ENCODE measurements at places on chromosomes 11 and 22. TPM values are rescaled to one million over a fixed set of nuclear protein-coding genes. Genes with fewer than 3 reads are reported as not detected.

Gene P2RY2
- 2.4 TPM for total RNA-seq

Gene OR51B5
- 0.31 TPM for total RNA-seq

Gene PTGDR2
- total RNA-seq, result 0.52 TPM

Gene TCN2
- total RNA-seq, result 8.7 TPM

Gene KCNQ1OT1
- total RNA-seq, result 0.31 TPM

Gene SCO2
- 33.8 TPM for total RNA-seq

Gene MMP11
- 0.94 TPM for total RNA-seq

Gene SLC17A6
- not detected for total RNA-seq

Gene GLYAT
- total RNA-seq, result not detected

Gene OR51E1
- not detected for total RNA-seq

Gene TTC12
- total RNA-seq, result 35.7 TPM

Gene IGLL1
- total RNA-seq, result 0.31 TPM

Gene CD6
- 176 TPM for total RNA-seq

Gene SELENOO
- total RNA-seq, result 11.8 TPM

Gene SYCE3
- not detected for total RNA-seq

Gene CCDC73
- not detected for total RNA-seq

Gene PDGFD
- 3.4 TPM for total RNA-seq

Gene KIAA1671
- 0.31 TPM for total RNA-seq

Gene TALDO1
- total RNA-seq, result 141 TPM

Gene TLCD5
- total RNA-seq, result not detected

Gene TBX10
- total RNA-seq, result not detected

Gene SNX32
- not detected for total RNA-seq

Gene WNT7B
- total RNA-seq, result not detected

Gene SLC43A3
- 41.9 TPM for total RNA-seq

Gene CCDC15
- 1.4 TPM for total RNA-seq

Measured in mononuclear cell (primary cell).